ENCODE measurements at places on chromosomes 12 and 14.

DNA sequence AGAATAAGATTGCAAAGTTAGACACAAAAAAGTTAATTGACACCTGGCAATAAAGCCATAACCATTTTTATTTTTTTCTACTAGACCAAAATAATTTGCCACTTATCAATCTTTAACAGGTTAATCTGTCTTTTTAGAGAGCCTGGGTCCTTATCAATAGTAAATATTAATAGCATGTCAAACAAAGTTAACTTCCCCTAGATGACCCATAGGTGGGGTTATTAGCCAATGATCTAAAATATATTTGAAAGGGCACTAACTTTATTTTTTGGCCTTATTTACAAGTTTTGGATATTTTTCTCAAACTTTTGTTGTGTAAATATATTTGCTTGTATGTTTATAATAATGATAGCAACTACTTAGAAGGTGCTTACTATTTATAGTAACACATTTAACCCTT lies 3.9 kb downstream of the ANKRD33 start:
- DNase-seq = no peak

GRCh38 chr12:83128540-83128939 lies 441.8 kb downstream of the TMTC2 start:
- no peak for DNase-seq

DNA sequence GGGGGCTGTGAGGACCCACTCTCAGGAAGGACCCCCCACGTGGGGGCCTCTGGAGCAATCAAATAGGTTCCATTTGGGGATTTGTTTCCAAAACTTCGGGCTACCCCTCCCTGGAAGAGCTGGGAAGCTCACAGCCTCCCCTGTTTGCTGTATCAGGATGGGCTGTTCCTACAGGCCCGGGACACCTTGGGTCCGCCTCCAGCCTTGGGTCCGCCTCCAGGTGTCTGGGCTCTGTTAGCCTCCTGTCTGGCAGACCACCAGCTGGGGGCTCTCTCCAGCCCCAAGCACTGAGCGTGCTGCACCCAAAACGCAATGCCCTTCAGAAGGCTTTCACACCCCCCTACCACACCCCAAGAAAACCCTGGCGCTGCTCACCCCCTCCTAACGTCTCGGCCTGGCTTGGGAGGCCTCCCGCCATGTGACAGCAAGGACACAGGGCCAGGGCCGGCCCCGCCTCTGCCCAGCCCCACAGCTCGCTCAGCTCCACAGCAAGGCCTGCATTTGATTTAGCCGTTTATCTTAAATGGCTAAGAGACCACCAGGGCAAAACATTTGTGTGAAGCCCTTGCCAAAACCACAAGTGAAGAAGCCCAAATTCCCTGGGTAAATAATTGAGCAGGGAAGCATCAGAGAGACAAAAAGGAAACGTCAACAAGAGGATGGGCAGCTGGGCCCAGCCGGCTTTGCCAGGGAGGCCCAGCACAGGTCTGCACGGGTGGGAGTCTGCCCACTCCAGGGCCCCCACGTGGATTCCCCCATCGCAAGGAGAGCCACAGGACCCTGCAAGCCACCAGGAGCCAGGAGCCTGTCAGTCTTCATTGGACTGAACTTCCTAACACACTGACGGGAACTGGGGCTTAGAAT lies 39.9 kb downstream of the BCL11B start:
- no peak for DNase-seq

- DNase-seq = no peak
These were observed 33.4 kb downstream of the TMTC1 start for GRCh38 chr12:29750131-29750927.

- DNase-seq = no peak
These were observed 215.6 kb downstream of the TTC8 start for GRCh38 chr14:89040080-89040459.

- no peak for DNase-seq
These were observed 63.5 kb downstream of the CCDC92 start for GRCh38 chr12:123908884-123909725.
